ENCODE measurements at places on chromosomes 1 and 21.

DNA sequence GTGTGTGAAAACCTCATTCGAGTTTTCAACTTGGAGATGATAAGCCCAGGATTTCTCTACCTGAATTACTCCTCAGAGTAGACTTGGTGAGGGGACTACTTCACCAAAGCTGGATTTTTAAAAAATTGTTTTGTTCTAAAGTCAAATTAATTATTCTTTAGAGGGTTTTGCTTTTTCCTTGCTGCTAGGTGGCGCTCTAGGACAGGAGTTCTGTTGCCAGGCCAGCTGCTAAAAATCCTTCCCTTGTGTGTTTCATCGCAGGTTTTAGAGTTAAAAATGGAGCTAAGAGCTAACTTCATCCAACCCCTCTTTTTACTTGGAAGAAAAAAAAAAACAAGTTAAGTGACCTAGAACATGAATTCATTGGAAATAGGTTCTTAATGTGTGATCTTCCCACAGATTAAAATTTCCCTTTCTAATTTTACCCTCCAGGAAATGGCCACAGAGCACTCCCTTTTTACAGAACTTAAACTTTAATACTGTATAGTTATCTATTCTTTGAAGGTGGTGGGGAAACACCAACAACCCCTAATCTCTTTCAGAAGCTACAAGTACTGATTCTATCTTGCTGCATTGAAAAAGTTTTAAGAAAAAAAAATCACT is 36.7 kb upstream of the FAM163A start:
- peak; percentile 73 for DNase-seq

DNA sequence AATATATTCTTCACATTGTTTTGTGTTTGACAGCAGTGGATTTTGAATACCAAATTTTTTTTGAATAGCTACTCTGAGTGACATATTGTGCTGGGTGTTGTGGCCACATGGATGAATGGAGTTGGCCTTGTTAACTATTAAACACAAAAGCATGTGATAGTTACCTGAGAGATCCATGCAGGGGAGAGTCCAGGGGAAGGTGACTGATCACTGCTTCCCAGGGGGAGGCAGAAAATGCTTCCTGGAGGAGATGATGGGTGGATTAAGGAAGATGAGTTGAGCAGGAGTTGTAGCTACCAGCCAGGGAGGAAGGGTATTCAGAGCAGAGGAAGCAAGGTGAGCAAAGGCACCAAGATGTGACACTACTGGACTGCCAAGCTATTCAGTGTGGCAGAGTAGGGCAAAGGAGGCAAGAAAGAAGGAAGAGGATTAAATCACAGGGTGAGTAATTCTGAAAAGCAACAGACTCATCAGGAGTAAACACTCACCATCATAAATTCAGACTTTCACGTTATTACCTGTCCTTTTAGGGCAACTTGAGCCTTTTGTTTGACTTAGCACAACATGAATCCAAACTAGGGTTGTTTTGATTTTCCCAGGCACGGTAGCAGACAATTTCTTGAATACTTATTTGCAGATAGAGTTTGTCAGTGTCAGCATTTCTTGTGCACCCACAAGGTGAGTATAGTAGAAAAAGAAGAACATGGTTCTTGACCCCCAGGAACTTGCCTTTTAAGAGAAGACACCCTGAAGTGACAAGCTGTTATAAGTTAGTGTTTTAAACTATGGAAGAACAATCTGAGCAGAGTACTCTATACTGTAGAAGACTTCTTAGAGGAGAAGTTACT is 4.2 kb downstream of the CD46 start:
- no peak for DNase-seq

GRCh38 chr1:167529829-167530474 is 11.6 kb upstream of the CD247 start:
- peak; percentile 17 for DNase-seq

DNA sequence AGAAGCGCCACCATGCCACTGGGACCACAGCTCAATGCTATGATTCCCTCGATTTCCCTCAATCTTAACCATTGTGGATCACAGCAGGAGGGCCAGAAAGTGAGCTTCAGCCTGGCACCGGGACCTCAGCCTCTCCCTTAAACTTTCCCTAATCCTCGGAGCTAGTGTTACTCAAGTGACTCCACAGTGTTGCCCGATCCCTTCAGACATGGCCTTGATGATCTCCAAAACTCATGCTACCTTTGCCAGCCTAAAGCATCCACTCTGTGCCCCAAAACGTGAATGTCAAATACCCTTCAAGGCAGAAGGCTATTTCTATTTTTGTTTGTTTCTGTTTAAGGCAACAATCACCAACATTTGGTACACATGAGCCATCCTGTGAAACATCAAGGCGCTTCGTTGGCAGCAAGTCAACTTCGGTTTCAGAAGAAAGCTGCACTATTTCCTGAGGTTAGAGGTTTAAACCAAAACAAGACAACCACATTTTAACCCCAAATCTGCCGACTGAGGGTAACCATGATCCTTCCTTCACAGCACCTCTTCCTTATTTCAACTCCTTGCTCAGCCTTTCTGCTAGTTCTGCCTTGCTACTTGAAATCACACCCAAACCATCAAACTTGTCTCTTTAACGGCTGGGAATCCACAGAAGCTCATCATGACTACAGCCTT is 94.4 kb upstream of the KRTAP19-8 start:
- DNase-seq, result peak; percentile 27

DNA sequence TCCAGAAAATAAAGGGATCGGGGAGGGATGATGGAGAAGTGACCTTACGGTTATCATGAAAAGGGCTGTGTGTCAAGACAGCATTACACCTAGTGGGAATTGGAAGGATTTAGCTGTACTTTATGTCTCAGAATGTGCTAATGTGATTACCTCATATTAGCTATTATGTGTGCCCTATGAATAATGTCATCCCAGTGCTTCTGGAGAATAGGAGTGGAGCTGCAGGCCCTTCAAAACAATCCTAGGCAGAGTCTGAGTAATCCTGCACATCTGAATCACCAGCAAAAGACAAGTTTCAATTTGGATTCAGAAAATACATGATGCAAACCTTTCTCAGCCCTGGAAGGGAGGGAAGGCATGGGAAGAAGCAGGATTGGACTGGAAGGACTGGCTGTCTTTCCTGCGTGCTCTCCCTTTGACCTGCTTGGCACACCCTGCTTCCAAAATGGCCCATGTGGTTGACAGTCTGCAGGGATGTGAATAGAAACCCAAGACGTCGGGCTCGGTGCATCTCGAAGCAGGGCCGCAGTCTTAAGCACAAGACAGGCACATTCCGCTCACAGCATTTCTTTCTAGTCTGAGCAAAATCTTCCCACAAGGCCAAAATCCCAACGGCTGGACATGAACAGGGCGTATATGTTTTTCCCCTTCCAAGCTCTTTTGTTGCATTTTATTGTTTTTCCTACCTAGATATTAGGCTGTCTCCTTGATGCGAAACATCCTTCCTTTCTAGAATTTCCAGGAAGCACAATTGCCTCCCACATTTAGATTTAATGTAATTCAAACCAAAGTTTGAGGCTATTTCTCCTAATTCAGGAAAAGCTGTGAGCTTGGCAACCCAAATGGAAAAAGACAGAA is 54.3 kb upstream of the TARBP1 start:
- peak; percentile 78 for DNase-seq
